Stimulated activated CD8-positive, alpha-beta memory T cell treated with anti-CD3 and anti-CD28 coated beads, Interleukin-15, amount 100 ng/mL, for 48 hours (primary cell): ENCODE measurements at places on chromosomes 16 and 17.

GRCh38 chr16:3771513-3771912, 54.2 kb upstream of the TRAP1 start:
- no peak for DNase-seq

GRCh38 chr17:70050931-70051330, 24.1 kb upstream of the KCNJ16 start:
- DNase-seq: no peak

DNA sequence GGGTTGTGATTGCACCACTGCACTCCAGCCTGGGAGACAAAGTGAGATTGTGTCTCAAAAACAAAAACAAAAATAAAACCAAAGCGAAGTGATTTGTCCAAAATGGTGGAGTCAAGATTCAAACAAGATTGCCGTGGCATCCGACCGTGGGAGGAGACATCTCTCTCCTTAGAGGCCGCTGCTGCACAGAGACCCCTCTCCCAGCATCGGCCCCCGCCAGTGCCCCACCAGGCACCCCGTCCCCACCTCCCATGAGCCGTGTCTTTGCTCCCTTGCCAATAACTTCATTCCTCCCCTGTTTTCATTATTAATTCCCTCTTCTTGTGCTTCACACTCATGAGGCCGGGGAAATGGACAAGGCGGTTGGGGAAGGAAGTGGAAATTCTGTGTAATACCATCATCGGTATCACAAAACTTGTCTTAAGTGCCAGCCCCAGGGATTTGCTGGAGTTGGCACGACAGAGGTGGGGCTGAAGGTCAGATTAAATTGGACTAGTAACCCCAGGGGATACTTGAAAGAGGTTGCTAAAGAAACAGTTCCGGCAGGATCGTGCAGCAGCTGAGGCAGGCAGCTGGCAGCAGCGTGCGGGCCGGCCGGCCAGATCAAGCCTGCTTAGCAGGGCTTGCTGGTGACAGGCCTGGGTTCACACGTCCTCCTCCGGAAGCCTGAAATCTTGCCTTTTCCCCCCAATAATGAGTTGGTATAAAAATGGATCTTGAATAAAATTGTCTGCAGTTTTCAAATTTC, 66.8 kb downstream of the RTN4RL1 start:
- DNase-seq: no peak

- DNase-seq: no peak
Measured at GRCh38 chr16:89020068-89020924, 43.3 kb upstream of the CBFA2T3 start.

DNA sequence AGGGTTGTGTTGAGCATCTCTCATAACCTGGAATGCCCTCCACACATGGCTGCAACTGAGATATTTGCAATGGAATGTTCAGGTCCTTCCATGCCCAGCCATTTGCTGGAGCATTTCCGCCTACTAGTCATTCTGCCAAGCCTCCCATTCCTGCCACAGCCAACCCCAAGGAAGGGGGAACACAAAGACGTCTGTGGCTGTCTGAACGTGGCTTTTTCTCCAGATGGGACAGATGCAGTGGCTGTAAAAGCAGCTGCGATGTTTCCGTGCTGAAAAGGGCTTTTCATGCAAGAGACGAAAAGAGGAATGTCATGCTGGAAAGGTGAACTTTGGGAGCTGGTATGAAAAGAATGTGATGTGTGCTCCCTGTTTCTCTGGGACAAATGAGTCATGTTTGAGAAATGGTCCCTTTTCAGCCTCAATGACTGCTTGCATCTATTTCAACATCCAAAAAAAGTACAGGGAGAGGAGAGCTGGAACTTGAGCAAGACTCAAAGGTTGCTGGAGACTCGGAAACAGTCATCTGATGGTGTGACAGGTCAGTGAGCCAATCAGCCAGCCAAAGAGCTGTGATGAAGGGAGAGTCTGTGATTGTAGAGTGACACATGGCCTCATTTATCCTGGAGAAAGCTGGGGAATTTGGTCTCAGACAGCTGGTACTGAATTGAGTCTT, 208.9 kb downstream of the SHISA9 start:
- DNase-seq: no peak

GRCh38 chr16:49597796-49598195, 224.2 kb downstream of the C16orf78 start:
- no peak for DNase-seq

DNA sequence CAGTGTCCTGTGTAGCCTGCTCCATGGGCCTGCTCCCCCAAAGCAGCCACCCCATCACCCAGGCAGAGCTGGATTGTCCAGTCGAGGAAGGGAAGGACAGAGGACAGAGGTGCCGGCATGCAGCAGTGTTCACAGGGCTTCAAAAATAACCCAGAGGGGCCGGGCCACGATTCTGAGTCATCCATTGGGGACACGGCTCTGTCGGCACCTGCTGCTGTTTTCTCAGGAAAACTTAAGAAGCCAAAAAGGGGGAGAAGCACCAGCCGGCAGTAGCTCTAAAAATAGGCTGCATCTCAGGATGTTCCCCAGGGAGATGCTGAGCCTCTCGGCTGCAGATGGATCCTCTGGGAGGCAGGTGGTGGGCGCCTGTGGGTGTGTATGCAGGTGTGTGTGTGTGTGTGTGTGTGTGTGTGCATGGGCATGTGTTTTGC, 1.6 kb downstream of the CA7 start:
- DNase-seq: no peak
